ENCODE measurements at places on chromosomes 7 and 10. TPM values are rescaled to one million over a fixed set of nuclear protein-coding genes. Genes with fewer than 3 reads are reported as not detected.

DNA sequence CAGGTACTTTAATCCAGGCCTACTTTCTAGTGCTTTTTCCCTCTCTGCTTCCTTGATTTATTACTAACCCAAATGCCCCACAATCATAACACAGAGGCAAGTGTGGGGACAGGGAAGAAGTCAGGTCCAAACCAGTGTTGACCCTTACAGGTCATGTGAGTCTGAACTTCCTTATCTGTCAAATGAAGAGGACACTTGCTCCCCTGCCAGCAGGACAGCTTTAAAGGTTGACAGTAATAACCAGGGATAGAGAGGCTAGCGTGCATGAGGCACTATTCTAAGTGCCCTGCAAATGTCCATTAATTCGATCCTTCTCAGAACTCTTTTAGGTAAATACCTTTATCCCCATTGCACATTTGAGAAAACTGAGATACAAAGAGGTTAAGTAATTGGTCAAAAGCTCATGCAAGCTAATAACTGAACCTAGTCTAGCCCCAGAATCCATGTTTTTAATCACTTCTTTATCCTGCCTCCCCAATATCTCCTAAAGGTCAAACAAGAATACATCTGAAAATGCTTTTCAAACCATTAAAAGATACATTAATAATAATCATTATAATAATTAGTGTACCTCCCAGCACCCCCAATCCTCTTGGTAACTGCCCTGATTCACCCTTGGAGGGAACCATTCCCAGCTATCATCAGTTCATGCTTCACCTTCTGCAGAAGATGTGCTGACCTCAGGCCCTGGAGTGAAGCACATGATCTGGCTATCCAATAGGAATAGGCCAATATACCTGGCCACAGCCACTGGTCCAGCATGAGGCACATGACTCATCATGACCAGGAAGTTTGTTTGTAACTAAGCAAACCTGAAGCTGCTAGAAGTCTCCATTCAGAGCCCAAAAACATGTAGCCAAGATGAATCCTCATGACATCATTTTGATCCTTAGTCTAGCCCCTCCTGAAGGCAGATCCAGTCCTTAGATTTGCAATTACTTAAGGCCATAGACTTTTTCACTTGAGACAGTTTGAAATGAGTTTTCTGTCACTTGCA lies 40.7 kb downstream of the SGMS1 start:
- no peaks in the 10 kb centered on the region for H3K27me3 ChIP-seq
- no peaks in the 10 kb centered on the region for H3K36me3 ChIP-seq
- peaks cover 2% of the 10 kb centered on the region for H3K4me1 ChIP-seq
- DNase-seq: no peak

GRCh38 chr7:18786796-18787195 lies 291.2 kb downstream of the HDAC9 start:
- peaks cover 5% of the 10 kb centered on the region for H3K4me1 ChIP-seq
- H3K27me3 ChIP-seq: no peaks in the 10 kb centered on the region
- H3K4me3 ChIP-seq: no peak overlapping the region
- no peaks in the 10 kb centered on the region for H3K36me3 ChIP-seq
- DNase-seq: no peak

DNA sequence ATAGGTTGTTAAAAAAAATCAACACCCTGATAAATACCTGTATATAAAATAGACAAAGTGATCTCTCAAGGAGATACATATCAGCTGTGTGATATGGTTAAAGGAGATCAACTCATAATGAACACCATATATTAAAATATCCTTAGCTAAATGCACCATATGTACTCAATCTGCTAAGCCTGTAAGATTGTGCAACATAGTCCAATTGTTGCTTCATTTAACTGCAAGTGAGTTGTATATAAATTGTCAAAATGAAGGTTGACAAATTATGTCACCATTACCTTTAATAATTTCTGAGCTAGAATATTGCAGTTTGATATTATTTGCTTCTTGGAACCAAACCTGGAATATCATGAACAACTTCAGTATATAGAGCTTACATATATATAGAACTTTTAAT lies 283.7 kb downstream of the MALRD1 start:
- H3K4me3 ChIP-seq: no peak overlapping the region
- H3K36me3 ChIP-seq: no peaks in the 10 kb centered on the region
- H3K4me1 ChIP-seq: no peaks in the 10 kb centered on the region
- DNase-seq: no peak

- no peak overlapping the region for H3K4me3 ChIP-seq
- no peak overlapping the region for H3K27ac ChIP-seq
- peaks cover 4% of the 10 kb centered on the region for H3K27me3 ChIP-seq
- H3K4me1 ChIP-seq: no peaks in the 10 kb centered on the region
- H3K36me3 ChIP-seq: no peaks in the 10 kb centered on the region
Observed at GRCh38 chr7:32357535-32358277, 132.5 kb downstream of the LSM5 start.

The MPP7 gene
- 2.2 TPM for total RNA-seq

The METTL27 gene
- 8.7 TPM for total RNA-seq

The AMZ1 gene
- total RNA-seq: 2.5 TPM

GRCh38 chr7:19982841-19983835 lies 209.7 kb upstream of the TMEM196 start:
- peaks cover 3% of the 10 kb centered on the region for H3K4me1 ChIP-seq
- H3K27me3 ChIP-seq: no peaks in the 10 kb centered on the region
- H3K27ac ChIP-seq: no peak overlapping the region
- H3K4me3 ChIP-seq: no peak overlapping the region
- H3K36me3 ChIP-seq: no peaks in the 10 kb centered on the region

The ATOH7 gene
- total RNA-seq: not detected

DNA sequence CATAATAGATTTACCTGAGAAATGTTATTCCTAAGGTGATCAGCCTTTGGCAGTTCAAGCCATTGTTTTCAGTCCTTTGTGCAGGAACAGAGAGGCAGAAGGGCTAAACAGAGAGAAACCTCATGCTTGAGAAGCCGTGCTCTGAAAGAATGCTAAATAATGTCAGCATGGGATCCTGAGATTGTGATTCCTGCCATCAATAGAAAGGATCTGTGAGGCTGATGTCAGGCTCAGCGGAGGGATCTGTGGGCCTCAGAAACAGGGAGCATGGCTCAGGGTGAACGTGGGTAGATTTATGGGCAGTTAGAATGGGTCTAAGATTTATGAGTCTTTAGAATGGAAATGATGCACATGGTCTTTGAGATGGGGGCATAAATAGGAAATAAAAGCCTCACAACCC lies 439.2 kb upstream of the IGFBP3 start:
- no peaks in the 10 kb centered on the region for H3K27me3 ChIP-seq
- no peak overlapping the region for H3K27ac ChIP-seq
- no peak for DNase-seq
